ENCODE measurements at places on chromosomes 4 and X.

DNA sequence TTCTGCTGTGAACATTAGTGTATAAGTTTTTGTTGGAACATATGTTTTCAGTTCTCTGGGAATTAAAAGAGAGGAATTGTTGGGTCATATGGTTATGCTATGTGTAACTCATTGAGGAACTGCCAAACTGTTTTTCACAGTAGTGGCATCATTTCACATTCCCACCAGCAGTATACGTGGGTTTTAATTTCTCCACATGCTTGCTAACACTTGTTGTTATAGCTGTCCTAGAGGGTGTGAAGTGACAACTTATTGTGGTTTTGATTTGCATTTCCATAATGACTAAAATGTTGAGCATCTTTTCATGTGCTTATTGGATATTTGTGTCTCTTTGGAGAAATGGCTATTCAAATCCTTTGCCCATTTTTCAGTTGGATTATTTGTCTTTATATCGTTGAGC lies 13.7 kb downstream of the APELA start:
- no peak for DNase-seq

GRCh38 chr4:104128031-104128849 lies 366.5 kb downstream of the CXXC4 start:
- DNase-seq, result no peak

GRCh38 chr4:20273793-20274192 lies 22.1 kb downstream of the SLIT2 start:
- DNase-seq, result no peak

DNA sequence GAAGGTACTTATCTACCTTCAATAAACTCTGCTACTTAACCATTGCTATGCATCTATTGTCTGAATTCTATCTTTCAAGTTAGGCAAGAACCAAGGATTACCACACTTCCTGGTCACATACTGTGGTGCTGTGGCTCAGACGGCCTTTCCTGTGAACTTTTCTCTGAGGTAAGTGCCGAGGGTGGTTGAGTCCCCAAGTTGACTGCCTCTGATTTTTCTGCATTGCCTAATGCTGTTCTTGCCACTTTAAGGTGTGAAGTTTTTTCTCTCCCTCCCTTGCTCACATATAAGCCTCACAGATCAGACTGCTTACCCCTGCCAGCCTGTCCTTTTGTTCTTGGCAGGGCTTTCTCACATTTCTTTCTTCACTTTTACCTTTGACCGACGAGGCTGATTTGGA lies 348.0 kb upstream of the POU3F4 start:
- DNase-seq, result no peak

GRCh38 chrX:37652589-37653231 lies 32.9 kb upstream of the XK start:
- DNase-seq, result no peak

- DNase-seq, result no peak
Observed at GRCh38 chr4:136831553-136831952, 700.7 kb downstream of the PCDH18 start.

DNA sequence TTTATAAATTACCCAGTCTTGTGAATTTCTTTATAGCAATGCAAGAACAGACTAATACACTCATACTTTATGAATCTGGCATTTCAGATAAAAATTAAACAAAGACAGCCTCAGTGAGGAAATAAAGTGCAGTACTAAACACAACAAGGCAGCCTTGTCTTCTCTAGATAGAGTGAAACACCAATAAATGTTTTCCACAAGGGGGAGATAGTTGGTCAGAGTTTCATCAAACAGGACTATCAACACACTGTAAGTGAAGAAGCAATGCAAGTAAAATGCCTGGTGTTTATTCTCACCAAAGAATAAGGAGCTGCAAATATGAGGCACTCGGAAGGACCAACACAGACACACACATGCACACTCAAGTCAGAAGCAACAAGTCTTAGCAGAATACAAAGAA lies 62.8 kb downstream of the FAM9B start:
- DNase-seq, result no peak

- DNase-seq, result no peak
Observed at GRCh38 chr4:184955636-184956035, 62.7 kb upstream of the HELT start.

DNA sequence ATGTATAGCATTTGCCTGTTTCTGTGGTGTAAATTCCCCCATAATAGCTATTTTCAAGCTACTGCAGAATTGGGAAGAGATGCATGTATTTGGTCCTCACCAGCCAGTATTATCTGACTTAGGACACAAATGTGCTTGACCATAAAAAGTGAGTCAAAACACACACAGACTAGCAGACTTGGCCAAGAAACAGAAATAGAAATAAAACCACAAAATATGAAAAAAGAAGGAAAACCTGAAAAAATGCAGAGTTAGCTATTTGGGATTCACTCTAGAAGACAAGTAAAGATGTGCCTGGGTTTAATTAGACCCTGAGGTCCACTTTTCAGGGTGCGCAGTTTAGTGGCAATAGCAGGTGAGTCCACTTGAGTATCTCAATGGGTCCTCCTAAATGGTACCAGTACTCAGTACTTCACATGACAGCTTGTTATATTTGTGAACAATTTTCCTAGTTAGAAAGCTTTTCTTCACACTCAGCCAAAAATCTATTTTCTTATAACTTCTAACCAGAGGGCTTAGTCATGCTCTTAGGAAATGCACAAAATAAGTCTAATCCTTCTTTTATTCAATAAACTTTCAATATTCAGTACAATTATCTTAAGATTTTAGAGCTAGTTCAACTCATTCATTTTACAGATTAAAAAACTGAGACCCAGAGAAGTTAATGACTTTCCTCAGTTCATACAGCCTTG lies 108.7 kb upstream of the JADE1 start:
- no peak for DNase-seq

- DNase-seq, result no peak
Observed at GRCh38 chrX:16191605-16192004, 24.3 kb downstream of the MAGEB17 start.

DNA sequence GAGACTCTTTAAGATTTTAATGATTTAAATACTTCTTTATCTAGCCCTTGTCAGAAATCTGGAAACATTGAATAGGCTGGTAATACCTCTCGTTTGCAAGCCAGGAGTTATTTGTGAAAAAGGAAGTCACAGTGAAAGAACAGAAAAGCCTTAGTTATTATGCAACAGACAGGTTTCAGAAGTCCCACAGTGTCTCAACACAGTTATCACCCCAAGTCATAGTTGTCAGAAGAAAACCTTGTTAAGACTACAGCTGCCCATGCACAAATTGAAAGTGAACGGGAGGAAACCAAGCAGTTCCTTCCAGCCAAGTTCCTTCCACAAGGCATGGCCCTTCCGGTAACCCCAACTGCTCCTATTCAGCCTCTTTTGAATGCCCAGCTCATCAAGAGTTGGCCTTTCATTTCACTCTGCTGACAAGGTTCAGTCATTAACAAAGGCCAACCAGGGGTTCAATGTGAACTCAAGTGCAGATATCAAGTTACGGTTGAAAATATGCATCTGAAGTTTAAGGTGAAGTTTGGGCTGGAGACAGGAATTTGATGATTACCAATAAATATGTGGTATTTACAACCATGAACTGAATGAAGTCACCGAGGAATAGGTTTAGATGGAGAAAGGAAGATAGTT lies 15.6 kb downstream of the ALPK1 start:
- no peak for DNase-seq

DNA sequence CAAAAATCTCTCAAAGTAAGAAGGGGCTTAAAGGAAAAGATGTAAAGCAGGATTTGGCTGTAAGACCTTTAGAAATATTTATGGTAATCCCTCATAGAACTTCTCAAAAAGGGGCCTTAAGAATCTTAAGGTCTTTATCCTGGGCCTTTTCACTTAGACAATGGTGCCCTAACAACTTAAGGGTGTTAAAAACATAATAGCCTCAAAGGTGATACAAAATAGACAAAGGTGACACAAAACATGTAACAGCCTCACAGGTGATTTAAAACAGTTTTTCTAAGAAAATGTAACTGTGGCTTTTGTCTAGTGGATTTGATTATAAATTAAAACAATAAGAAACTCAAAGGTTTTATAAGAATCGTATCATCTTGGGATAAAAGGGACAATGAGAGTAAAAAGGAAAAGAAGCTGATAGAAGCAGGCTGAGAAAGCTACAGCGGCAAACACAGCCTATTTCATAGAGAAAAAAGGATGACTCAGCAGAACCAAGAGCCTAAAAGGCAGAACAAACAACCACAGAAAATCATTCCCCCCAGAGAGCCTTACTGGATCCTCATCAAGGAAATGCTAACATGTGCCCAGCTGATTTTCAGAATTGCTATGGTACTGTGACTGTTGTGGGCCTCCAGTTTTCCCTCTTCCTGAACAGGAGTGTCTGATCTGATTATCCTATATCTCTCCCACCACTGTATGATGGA lies 164.3 kb downstream of the STPG2 start:
- DNase-seq, result no peak

DNA sequence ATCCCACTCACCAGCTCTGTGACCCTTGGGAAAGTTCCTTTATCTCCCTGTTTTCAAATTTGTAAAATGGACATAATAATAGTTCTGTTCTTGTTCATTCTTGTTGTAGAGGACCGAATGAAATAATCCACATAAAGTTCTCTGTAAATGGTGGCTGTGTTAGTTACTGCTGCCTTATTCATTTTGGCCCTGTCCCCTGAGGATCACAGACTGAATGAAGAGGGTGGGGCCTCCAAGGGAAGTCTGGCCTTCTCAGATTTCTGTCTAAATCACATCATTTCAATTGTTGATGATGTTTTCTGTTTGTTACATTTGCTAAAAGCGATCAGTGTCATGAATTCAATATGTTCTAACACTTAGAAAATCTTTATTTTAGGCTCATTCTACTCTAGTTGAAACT lies 117.9 kb downstream of the PPEF1 start:
- no peak for DNase-seq

GRCh38 chrX:49238735-49239134 lies 3.5 kb downstream of the CCDC22 start:
- DNase-seq, result no peak

DNA sequence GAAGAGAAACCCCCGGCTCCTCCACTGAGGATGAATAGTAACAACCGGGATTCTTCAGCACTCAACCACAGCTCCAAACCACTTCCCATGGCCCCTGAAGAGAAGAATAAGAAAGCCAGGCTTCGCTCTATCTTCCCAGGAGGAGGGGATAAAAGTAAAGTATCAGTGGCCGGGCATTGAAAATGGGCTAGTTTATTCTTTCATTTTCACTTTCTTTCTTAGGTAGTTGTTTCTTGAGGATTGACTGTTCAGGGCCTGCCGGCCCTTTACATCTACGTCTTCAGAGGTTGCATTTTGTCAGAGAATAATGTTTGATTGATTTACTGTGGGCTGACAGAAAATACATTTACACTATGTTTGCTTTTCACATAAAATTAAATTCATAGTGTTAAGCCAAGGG lies 27.1 kb downstream of the PAK3 start:
- DNase-seq, result no peak

DNA sequence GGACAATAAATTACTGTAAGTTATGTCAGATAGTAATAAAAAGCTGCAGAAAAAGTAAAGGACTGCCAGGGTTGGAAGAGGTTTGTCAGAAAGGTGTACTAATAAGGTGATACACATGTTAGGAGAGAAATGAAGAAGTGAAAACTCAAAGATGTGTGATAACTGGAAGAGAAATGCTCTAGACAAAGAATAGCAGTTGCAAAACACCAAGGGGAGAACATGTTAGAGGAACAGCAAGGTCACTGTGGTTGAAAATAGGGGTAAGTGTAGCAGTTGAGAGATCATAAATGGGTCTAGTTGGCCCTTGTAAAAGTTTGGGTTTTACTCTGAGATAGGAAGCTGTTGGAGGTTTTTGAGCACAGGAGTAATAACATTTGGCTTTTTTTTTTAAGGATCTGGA lies 46.9 kb downstream of the HSPA4L start:
- no peak for DNase-seq

DNA sequence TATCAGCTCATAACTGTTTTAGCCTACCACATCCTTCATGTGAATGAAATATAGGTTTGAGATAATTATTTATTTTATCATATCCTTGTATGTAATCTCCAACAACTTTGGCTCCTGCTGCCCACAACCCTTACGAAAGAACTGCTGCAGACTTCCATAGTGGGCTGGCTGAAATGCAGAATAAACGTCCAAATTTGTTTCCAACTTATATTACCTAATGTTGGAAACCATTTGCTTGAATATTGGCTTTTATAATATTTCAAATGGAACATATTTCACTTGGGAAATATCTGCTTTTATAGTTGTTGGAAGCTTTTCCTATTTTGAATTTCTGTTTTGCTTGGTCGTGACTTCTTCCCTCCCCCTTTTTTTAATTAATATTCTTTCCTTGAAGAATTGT lies 45.0 kb upstream of the ITM2A start:
- DNase-seq, result no peak

GRCh38 chr4:1137063-1137776 lies 23.9 kb upstream of the RNF212 start:
- no peak for DNase-seq

DNA sequence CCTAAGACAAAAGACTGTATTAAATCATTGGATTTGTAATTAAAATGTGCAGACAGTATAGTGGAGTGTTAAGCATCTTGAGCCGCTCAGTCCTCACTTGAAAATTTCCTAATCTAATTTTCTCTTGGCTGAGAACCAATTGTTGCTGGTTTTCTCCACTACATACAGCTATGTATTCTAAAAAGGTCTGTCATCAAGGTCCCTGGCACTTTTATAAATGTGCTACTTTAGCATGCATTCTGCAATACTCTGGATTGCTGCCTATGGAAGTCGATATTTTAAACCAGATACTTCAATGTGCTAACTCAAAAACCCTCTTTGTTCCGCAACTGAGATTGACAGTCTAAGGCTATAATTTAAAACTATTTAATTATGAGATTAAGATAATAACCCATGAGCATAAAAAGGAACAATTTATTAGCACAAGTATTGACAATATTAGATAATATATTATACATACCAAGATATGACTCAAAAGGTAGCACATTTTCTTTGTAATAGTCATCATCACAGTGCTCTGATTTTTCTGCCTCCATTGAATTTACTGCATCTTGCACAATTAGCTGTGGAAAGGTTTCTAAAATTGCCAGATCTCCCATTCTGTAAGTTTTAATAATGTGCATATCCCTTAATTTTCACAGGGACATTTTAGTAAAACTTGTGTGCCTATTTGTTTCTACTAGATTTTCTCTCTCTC lies 815.1 kb downstream of the ADGRL3 start:
- DNase-seq, result no peak

- no peak for DNase-seq
Observed at GRCh38 chr4:18209448-18209847, 187.9 kb upstream of the LCORL start.

- DNase-seq, result no peak
Observed at GRCh38 chrX:16039363-16039762, 84.0 kb upstream of the GRPR start.

DNA sequence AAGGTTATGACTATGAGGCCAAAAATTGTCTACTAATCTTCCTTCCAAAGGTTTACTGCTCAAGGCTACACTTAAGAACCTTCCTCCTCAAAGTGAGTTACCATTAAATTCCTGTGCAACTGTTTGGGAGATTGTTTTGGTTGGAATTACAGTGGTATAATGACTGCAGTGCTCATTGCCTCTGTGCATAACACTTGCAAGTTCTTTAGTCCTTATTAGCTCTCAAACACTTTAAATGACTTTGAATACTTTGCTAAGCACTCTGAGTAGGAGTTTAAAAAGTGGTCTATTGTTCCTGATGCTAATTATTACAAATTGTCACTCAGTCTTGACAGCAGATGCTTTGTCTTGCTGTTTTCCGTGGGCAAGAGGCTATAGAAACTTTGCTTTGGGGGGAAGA lies 422.8 kb upstream of the PABPC4L start:
- DNase-seq, result no peak
